ENCODE measurements at places on chromosomes 7 and 10. TPM values are rescaled to one million over a fixed set of nuclear protein-coding genes. Genes with fewer than 3 reads are reported as not detected.

The LLCFC1 gene
- total RNA-seq, result not detected

The SEMA4G gene
- total RNA-seq, result 0.74 TPM

The CALML5 gene
- not detected for total RNA-seq

- no peak for DNase-seq
- H3K27me3 ChIP-seq, result no peaks in the 10 kb centered on the region
- no peaks in the 10 kb centered on the region for H3K4me1 ChIP-seq
- H3K4me3 ChIP-seq, result no peak overlapping the region
- H3K27ac ChIP-seq, result no peak overlapping the region
Measured at GRCh38 chr7:116924741-116925140, 28.6 kb upstream of the ST7 start.

DNA sequence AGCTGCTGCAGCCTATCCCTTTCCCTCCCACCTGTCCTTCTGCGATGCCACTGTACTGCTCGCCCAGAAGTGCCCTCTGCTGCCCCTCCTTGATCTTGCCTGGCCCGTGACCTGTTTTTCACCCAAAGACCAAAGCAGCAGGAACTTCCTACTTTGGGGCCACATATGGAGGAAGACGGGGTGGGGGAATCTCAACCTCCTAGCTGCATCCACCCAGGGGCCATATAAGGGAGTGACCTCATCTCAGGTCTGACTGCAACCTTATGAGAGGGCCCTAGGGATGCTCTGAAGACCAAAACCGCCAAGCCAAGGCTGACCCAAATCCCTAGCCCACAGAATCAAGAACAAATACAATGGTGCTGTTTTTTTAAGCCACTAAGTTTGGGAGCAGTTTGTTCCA, 15.7 kb downstream of the PRKCQ start:
- H3K4me1 ChIP-seq, result peaks cover 81% of the 10 kb centered on the region
- H3K27ac ChIP-seq, result peak overlapping the region; percentile 91
- peak overlapping the region; percentile 72 for H3K4me3 ChIP-seq
- H3K36me3 ChIP-seq, result peaks cover 8% of the 10 kb centered on the region
- DNase-seq, result no peak
- no peaks in the 10 kb centered on the region for H3K27me3 ChIP-seq
